Spinal cord (tissue), 10 donors: ENCODE measurements at places on chromosomes 5 and 9. TPM values are rescaled to one million over a fixed set of nuclear protein-coding genes. Genes with fewer than 3 reads are reported as not detected.

GRCh38 chr5:149831492-149831891, 101.4 kb downstream of the PPARGC1B start:
- peaks cover 34% of the 10 kb centered on the region for H3K36me3 ChIP-seq
- DNase-seq = no peak
- no peak overlapping the region for H3K27ac ChIP-seq
- H3K27me3 ChIP-seq = no peaks in the 10 kb centered on the region

Gene FLT4
- 7.6 TPM for polyA plus RNA-seq

GRCh38 chr9:123315635-123316034, 40.4 kb upstream of the CRB2 start:
- H3K4me1 ChIP-seq = peaks cover 20% of the 10 kb centered on the region
- H3K4me3 ChIP-seq = no peak overlapping the region
- no peak for DNase-seq
- no peaks in the 10 kb centered on the region for H3K36me3 ChIP-seq
- H3K27me3 ChIP-seq = no peaks in the 10 kb centered on the region

DNA sequence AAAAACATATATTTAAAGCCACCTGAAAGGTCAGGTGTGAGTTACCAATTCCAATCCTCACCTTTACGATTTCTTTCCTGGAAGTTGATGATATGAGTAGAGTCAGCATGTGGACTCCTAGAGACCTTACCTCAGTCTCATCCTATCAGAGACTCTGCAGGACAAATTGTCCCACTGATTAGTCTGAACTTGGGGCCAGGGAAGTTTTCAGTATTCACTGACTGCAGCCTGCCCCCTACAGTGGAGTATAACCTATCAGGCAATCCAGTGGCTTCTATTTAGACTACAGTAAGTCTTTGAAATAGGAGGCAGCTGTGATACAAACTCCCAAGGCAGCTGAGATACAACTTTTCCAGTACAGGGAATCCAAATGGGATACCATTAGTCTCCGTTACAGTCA, 449.4 kb upstream of the CDH10 start:
- H3K27ac ChIP-seq = no peak overlapping the region
- H3K4me1 ChIP-seq = no peaks in the 10 kb centered on the region
- no peaks in the 10 kb centered on the region for H3K27me3 ChIP-seq
- no peaks in the 10 kb centered on the region for H3K36me3 ChIP-seq

Gene BSPRY
- polyA plus RNA-seq = 0.75 TPM

- H3K27me3 ChIP-seq = no peaks in the 10 kb centered on the region
- H3K4me3 ChIP-seq = no peak overlapping the region
- no peaks in the 10 kb centered on the region for H3K4me1 ChIP-seq
- DNase-seq = no peak
- H3K27ac ChIP-seq = no peak overlapping the region
Observed at GRCh38 chr9:13817754-13818278, 496.1 kb downstream of the NFIB start.

DNA sequence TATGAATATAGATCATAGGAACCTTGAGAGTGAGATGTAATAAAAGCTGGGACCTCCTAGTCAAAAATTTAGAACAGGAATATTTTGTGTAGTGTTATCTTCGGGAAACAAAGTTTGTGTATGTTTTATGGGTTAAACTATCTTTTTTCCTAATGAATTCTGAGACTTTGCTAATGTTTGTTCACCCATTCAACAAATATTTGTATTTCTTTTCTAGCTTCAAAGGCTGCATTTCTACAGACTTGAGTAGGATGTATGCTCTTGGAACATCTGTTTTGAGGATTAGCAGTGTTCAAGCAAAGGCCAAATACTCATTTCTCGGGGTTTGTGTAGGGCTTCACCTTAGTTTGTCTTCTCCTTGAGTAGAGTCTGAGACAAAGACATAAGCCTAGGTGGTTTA, 16.2 kb downstream of the NDUFS4 start:
- H3K4me1 ChIP-seq = no peaks in the 10 kb centered on the region
- H3K4me3 ChIP-seq = no peak overlapping the region
- H3K27ac ChIP-seq = no peak overlapping the region
- no peaks in the 10 kb centered on the region for H3K36me3 ChIP-seq
- DNase-seq = no peak

DNA sequence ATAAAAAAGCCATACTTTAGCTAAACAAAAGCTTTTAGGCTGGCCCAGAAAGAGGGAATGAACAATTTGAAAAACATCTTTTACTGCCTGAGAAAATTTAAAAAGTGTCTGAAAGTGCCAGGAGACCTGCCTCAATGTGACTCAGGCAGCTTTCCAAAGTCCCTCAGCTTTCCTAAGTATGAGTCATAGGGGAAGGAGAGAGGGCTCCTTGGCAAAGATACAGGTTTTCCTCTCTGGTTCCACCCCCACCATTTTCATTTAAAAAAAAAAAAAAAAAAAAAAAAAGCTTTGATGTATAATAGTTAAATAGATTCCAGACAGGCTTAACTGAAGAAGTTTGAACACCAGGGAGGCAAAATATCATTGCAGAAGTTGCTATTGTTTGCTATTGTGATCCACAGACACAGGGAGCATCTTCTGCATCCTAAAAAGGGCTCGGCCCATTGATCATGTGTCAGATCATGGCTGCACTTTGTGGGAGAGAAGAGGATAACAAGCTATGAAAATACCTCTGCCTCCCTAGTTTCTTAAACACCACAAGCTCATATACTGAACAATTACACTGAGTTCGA, 71.5 kb downstream of the MRPS27 start:
- H3K27ac ChIP-seq = peak overlapping the region; percentile 6
- no peaks in the 10 kb centered on the region for H3K36me3 ChIP-seq
- H3K27me3 ChIP-seq = no peaks in the 10 kb centered on the region
- DNase-seq = no peak

DNA sequence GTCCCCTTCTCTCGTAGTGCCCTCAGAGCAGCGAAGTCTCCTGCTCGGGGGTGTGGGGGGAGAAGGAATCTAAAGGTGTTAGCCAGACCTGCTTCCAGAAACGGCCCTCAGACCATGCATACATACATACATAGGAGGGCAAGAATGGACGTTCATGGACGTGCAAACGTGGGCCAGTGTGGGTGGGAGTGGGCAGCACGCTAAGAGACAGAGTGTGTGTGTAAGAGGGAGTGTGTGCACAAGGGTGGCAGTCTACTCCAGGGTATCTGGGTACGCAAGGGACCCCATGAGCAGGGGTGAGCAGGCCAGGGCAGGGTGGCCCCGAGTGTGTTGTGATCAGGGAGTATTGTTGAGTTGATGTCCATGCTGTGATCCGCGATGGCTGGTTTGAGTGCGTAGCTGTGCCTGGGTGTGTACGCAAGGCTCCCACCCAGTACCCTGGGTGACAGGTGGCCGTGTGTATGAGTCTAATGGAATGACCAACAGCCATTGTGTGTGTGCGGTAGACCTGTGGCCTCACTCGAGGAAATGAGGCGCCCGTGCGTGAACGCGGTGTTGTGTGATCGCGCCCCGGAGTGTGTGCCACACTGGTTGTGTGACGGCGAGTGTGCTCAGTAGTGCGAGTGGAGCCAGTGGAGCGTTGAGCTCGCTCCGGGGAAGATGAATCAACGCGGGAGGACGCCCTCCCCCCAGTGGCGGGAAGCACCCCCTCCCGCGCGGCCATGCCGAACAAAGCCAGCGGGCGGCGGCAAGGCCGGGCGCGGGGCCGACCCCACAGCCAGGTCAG, 826 bp downstream of the GPRIN1 start:
- H3K27me3 ChIP-seq = no peaks in the 10 kb centered on the region
- H3K4me1 ChIP-seq = peaks cover 40% of the 10 kb centered on the region
- no peak for DNase-seq
- peak overlapping the region; percentile 36 for H3K4me3 ChIP-seq

DNA sequence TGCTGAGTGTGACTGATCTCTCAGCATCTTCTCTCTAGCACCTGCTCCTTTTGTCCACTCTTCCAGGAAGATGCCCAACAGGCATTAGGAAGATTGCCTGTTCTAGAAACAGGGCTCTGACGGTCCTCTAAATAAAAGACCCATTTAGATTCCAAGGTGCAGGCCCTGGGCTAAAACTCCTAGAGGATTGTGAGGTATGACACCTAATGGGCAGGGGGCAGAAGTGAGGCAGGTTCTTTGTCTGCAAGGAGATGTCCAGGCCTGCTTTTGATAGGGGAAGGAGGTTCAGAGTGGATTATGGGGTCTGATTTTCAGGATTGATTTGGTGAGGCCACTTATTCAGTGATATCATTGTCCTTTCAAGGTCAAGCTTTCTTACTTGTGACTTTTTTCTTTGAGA, 140.8 kb upstream of the TRPC7 start:
- H3K36me3 ChIP-seq = no peaks in the 10 kb centered on the region
- no peak overlapping the region for H3K27ac ChIP-seq
- peaks cover 3% of the 10 kb centered on the region for H3K4me1 ChIP-seq
- H3K27me3 ChIP-seq = no peaks in the 10 kb centered on the region
- no peak for DNase-seq

GRCh38 chr5:65098393-65098792, 329.7 kb downstream of the CWC27 start:
- no peaks in the 10 kb centered on the region for H3K36me3 ChIP-seq
- no peaks in the 10 kb centered on the region for H3K27me3 ChIP-seq
- H3K27ac ChIP-seq = no peak overlapping the region
- peaks cover 7% of the 10 kb centered on the region for H3K4me1 ChIP-seq
- no peak for DNase-seq

Gene TMEM250
- 25.4 TPM for polyA plus RNA-seq

DNA sequence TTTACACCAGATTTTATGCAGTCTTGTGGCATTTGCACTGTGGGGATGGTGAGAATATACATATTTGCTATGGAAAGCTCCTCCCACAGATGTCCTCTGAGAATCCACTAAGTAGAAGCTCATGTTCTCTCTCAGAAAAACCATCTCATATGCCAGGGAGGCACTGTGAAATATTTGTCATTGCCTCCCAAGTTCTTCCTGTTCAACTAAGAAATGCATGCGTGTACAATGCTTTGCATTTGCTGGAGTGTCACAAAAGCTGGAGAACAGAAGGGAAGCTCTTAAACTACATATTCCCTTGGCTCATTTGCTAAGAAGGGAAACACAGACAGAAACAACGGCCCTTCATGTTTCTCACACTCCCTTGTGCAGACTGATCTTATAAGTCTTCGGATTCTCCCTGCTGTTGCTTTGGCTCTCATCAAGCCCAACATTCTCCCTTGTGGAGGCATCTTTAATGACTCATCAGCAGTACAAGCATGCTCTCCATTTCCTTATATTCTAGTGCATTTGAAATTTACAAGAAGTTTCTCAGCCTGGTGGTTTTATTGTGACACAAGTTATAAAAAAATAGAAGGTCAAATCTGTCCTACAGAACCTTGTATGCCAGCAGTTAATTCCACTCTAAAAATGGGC, 220.6 kb downstream of the TRIM36 start:
- H3K27ac ChIP-seq = no peak overlapping the region
- no peak for DNase-seq

Gene PTPRD
- 190 TPM for polyA plus RNA-seq

GRCh38 chr9:36258996-36259533, 817 bp upstream of the GNE start:
- no peaks in the 10 kb centered on the region for H3K27me3 ChIP-seq
- peaks cover 6% of the 10 kb centered on the region for H3K36me3 ChIP-seq
- DNase-seq = no peak
- peak overlapping the region; percentile 77 for H3K4me3 ChIP-seq
- H3K27ac ChIP-seq = peak overlapping the region; percentile 92

DNA sequence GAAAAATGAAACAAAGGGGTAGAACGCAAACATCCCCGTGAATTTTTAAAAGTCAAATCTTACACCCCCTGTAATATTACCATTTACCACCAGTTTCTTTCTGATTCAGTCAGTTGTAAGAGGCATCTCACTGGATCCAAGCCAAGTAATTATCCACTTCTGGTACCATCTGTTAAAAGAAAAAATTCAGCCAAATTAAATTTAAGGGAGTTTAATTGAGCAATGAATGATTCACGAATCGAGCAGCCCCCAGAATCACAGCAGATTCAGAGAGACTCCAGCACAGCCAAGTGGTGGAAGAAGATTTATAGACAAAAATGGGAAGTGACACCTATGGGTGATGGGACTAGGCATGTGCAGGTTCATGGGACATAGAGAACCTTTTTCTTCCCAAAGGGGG, 29.9 kb upstream of the MTMR12 start:
- no peak overlapping the region for H3K4me3 ChIP-seq
- H3K36me3 ChIP-seq = no peaks in the 10 kb centered on the region
- peak; percentile 80 for DNase-seq
- no peak overlapping the region for H3K27ac ChIP-seq

DNA sequence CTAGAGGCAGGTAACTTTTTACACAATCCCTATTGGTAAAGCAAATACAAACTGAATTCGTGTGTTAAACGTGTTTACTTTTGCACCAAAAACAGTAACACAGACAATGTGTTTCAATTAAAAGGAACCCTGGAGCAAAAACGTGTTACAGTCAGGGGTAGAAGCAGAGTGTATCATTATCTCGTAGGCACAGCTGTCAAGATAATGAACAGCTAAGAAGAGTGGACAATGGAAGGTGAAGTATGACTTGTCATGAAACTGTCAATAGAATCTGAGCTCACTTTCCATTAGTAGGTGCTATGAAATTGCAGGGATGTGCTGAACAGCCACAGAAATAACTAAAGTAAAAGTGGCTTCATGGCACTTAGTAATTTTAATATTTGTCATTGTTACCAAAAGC, 1229.8 kb upstream of the WWC1 start:
- H3K4me3 ChIP-seq = no peak overlapping the region
- H3K36me3 ChIP-seq = no peaks in the 10 kb centered on the region
- no peaks in the 10 kb centered on the region for H3K4me1 ChIP-seq
- no peaks in the 10 kb centered on the region for H3K27me3 ChIP-seq
- no peak for DNase-seq

DNA sequence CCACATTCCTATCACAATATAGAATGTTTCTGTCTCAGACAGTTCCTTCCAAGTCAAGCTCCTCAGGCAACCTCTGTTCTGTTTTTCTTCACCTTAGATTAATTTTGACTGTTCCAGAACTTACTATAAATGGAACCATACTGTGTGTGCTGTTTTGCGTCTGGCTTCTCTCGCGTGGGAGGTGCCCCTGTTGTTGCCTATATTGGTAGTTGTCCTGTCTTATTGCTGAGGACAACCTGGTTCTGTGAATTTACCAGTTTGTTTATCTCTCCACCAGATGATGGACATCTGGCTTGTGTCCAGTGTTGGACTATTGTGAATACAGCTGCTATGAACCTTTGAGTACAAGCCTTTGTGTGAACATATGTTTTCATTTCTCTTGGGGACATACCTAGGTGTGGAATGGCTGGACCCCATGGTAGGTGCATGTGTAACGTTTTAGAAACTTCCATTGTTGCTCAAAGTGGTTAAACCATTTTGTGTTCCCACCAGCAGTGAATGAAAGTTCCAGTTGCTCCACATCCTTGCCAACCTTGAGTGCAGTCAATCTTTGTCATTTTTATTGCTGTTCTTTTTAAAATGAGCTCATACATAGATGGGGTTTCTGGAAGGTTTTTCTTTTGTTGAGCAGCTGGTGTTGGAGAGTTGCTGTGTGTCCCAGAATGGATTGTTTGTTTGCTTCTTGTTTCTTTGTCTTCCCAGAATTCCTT, 18.1 kb downstream of the HMCN2 start:
- peaks cover 13% of the 10 kb centered on the region for H3K36me3 ChIP-seq
- peaks cover 2% of the 10 kb centered on the region for H3K27me3 ChIP-seq
- no peak overlapping the region for H3K4me3 ChIP-seq
- DNase-seq = no peak
- H3K4me1 ChIP-seq = peaks cover 30% of the 10 kb centered on the region
